Effector memory CD4-positive, alpha-beta T cell (primary cell): ENCODE measurements at places on chromosomes 7 and 10.

DNA sequence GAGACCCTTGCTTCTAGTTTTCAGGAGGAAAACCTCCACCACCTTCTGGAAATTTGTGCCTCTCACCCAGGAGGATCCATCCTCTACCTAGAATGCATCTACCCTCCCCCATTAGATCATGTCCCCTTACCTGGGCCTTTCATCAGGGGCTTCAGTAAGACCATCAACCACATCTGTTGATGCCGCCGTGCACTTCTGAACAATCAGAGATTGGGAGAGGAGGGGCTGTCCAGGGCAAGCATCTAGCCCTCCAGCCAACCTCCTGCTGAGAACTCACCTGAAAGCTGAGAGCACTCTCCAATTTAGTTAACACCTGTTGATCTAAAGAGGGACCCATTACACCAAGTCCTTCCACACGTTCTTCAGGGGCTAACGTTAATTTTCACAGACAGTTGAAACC lies 57.6 kb upstream of the PIK3CG start:
- DNase-seq = no peak

DNA sequence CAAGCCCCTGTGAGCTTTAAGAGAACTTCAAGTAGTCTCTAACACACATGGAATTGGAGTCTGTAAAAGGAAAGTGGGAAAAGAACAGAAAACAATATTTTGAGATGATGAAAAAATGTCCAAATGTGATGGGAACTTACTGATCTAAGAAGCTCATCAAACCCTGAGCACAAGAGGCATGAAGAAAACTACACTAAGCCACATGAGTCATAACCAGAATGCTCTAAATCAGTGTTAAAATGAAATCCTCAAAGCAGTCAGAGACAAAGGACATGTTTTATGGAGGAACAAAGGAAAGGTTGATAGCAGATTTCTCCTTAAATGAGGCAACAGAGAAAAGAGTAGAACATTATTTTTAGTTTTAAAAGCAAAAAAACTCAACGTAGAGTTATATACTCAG lies 37.2 kb downstream of the ZNF33A start:
- DNase-seq = no peak

GRCh38 chr10:228366-228765 lies 93.1 kb downstream of the ZMYND11 start:
- no peak for DNase-seq

DNA sequence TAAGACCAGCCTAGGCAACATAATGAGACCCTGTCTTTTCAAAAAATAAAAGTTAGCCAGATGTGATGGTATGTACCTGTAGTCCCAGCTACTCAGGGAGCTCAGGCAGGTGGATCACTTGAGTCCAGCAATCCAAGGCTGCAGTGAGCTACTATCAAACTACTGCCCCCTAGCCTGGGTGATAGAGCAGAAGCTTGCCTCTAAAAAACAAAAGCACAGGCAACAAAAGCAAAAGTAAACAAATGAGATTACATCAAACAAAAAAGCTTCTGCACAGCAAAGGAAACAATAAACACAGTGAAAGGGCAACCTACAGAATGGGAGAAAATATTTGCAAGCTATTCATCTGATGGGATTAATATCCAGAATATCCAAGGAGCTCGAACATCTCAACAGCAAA lies 65.4 kb downstream of the FANK1 start:
- DNase-seq = no peak

- DNase-seq = no peak
Measured at GRCh38 chr10:46552526-46553237, 3.8 kb downstream of the GPRIN2 start.
